ENCODE measurements at places on chromosomes 1 and 21.

- H3K36me3 ChIP-seq: no peaks in the 10 kb centered on the region
- H3K4me3 ChIP-seq: no peak overlapping the region
- peak; percentile 44 for DNase-seq
- peaks cover 12% of the 10 kb centered on the region for H3K27me3 ChIP-seq
Measured at GRCh38 chr1:26126321-26127084, 14.9 kb downstream of the PDIK1L start.

DNA sequence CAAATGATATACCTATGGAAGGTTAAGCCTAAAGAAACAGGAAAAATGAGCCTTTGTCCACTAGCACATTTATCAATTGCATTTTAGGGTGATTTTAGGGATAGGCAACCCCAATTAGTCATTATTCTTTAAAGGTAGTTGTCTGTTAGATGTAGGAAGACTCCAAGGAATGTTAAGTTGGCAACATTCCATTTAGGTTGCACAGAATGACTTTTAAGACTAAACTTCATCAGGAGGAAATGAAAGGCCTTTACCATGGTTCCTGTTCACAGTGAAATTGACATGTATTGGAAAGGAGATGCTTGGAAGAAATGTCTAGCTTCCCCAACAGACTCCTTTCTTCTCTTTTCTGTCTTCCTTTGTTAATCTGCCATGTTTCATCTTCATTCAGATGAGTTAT is 1.6 kb upstream of the APOBEC4 start:
- no peak overlapping the region for H3K4me3 ChIP-seq
- no peaks in the 10 kb centered on the region for H3K36me3 ChIP-seq
- no peaks in the 10 kb centered on the region for H3K27me3 ChIP-seq
- no peaks in the 10 kb centered on the region for H3K4me1 ChIP-seq
- no peak overlapping the region for H3K27ac ChIP-seq

- no peaks in the 10 kb centered on the region for H3K36me3 ChIP-seq
- H3K27ac ChIP-seq: peak overlapping the region; percentile 96
Measured at GRCh38 chr1:2212532-2213491, 15.3 kb upstream of the SKI start.

- H3K4me1 ChIP-seq: no peaks in the 10 kb centered on the region
- H3K4me3 ChIP-seq: no peak overlapping the region
- DNase-seq: no peak
- H3K27me3 ChIP-seq: no peaks in the 10 kb centered on the region
Measured at GRCh38 chr1:31880957-31881687, 57.0 kb downstream of the PTP4A2 start.

GRCh38 chr1:117049857-117050256 is 10.3 kb upstream of the TTF2 start:
- no peak overlapping the region for H3K27ac ChIP-seq
- H3K27me3 ChIP-seq: no peaks in the 10 kb centered on the region
- H3K36me3 ChIP-seq: no peaks in the 10 kb centered on the region
- H3K4me3 ChIP-seq: no peak overlapping the region
- DNase-seq: no peak

DNA sequence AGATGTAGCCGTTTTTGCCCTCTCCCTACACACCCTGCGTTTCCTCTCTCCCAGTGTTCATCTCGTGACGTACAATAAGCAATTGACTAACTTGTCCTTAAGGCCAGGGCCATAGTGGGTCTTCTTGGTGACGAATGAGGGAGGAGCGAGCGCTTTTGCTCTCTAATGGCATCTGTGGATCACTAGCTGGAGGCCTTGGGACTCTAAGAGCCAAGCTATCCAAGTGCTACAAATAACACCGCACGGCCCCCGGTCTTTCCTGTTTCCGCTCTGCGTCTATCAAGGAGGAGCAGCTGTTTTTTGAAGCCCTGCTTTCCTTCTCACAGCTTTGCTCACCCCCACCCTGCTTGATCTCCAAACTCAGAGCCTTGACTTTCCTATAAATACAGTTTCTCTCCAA is 25.2 kb downstream of the EVA1C start:
- no peaks in the 10 kb centered on the region for H3K36me3 ChIP-seq
- H3K27ac ChIP-seq: no peak overlapping the region
- no peak overlapping the region for H3K4me3 ChIP-seq
- H3K4me1 ChIP-seq: no peaks in the 10 kb centered on the region
- DNase-seq: no peak

GRCh38 chr1:232764458-232765251 is 40.6 kb upstream of the MAP10 start:
- peak overlapping the region; percentile 88 for H3K27ac ChIP-seq
- peaks cover 9% of the 10 kb centered on the region for H3K4me1 ChIP-seq

GRCh38 chr1:232201024-232201423 is 428.9 kb downstream of the SIPA1L2 start:
- H3K27me3 ChIP-seq: no peaks in the 10 kb centered on the region
- no peaks in the 10 kb centered on the region for H3K4me1 ChIP-seq
- no peak overlapping the region for H3K4me3 ChIP-seq
- H3K27ac ChIP-seq: no peak overlapping the region

- H3K4me1 ChIP-seq: no peaks in the 10 kb centered on the region
- no peaks in the 10 kb centered on the region for H3K36me3 ChIP-seq
- DNase-seq: no peak
Measured at GRCh38 chr1:78178816-78179215, 133.1 kb downstream of the GIPC2 start.

DNA sequence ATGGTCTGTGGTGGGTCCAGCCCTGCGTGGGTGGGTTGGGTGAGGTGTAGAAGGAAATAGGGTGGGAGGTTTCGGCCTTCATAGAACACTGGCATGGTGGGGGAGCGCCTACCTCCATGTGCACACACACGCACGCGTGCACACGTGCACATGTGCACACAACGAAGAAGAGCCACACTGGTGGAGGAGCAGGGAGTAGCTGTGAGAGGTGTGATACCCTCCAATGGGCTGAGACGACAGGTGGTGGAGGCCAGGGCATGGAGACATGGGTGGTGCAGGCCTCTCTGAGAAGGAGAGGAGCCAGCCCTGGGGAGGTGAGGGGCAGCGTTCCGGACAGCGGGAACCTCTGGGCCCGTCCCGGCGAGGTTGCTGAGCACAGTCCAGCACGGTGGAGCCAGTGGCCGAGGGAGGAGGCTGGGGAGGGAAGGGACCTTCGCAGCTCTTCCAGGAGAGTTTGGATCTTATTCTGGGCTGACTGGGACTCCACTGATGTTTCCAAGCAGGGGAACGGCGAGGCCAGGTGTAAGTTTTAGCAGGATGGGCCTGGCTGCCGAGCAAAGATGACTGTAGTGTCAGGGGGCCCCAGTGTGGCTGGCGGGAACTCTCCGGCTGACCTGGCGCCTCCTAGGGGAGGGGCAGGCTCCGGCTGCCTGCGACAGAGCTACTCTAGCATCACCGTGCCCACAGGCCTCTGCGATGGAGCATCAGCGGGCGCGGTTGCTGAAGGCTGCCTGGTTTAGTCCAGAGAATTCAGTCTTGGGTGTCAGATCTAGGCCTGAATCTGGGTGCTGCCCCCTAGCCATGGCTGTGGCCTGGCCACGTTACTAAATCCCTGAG is 107.2 kb downstream of the ARHGEF10L start:
- no peak for DNase-seq
- H3K36me3 ChIP-seq: peaks cover 74% of the 10 kb centered on the region
- H3K27ac ChIP-seq: no peak overlapping the region
- H3K4me1 ChIP-seq: peaks cover 11% of the 10 kb centered on the region
- H3K4me3 ChIP-seq: no peak overlapping the region
- H3K27me3 ChIP-seq: no peaks in the 10 kb centered on the region
